ENCODE measurements at places on chromosomes 1 and 21.
A peak's percentile ranks its signal among the peaks of the same experiment; 100 is the strongest.

DNA sequence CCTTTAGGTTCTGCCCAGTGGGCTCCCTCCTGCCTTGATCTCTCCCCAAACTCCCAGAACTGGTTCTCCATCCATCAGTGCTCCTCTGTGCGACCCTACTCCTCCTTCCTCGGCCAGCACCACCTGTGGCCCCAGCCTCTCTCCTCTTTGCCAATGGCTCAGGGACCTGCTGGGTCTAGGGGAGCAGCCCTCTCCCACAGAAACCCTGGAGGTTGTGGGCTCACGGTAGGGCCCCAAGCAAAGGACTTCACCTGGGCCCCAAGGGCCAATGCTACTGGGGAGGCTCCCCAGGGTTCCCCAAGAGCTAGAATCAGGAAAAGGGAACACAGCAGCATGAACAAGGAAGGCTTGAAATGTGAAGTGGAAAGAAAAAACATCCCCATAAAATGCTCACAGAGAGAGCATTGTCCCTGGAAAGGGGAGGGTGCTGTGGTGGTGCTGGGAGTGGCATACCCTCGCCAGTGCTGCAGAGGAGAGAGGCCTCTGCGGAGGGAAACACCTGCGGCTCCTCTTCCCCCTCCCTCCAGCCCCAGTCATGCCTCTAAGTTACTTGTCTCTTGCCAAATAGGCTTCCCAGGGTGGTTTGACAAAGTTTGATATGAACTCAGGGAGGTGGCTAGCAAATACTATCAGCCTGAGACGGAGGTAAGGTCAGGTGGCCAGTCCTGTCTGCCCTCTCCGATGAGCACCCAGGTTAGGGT lies 2.5 kb downstream of the TMEM63A start:
- no peak for DNase-seq

GRCh38 chr1:31327381-31327780 lies 30.5 kb downstream of the ZCCHC17 start:
- DNase-seq: no peak

GRCh38 chr1:10713614-10714013 lies 82.8 kb downstream of the CASZ1 start:
- no peak for DNase-seq

DNA sequence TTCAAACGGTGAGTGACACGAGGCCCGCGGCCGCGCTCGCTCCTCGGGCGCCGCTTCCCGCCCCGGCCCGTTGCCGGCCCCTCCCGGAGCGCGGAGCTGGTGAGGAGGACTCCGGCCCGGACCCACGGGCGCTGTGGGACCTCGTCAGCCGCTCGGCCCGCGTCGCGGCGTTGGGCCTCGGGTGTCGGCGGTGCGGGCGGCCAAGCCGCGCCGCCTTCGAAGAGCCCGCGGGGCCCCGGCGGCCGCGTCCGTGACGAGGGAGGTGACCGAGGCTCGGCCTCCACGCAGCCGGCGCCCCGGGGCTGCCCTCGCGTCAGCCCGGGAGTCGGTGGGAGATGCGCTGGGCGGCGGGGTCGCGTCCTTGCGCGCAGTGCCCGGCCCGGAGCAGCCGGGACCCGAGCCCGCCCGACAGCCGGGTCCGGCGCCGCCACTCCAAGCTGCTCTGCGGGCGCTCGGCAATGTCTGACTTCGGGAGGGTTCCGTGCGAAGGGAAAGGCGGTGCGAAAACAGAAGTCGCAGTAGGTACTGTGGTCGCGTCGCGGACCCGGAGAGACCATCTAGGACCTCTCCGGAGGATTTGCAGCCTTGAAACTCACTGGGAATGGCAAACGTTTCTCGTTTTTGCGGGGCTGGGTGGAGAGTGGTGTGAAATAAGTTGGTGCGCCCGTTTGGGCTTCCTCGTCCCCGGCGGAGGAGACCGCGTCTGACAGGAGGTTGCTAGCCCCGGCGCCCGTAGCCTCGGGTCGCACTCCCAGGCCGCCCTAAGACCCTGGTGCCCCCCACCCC lies 829 bp downstream of the SPEN start:
- peak; percentile 72 for DNase-seq

- no peak for DNase-seq
These were observed 169.4 kb downstream of the ACTL8 start for GRCh38 chr1:17924578-17924977.

GRCh38 chr1:187212377-187212776 lies 383.6 kb downstream of the PLA2G4A start:
- no peak for DNase-seq

- no peak for DNase-seq
These were observed 187.4 kb downstream of the SLC35F3 start for GRCh38 chr1:234091876-234092275.

- DNase-seq: no peak
These were observed 5.2 kb upstream of the PLA2G2D start for GRCh38 chr1:20124456-20125057.

GRCh38 chr1:203084588-203085527 lies 954 bp downstream of the MYOG start:
- DNase-seq: peak; percentile 52

Data from activated CD8-positive, alpha-beta memory T cell treated with anti-CD3 and anti-CD28 coated beads, Interleukin-2, amount 10 ng/mL, durations not matched to agents 7 days and 5 days (primary cell).